Stimulated activated CD4-positive, alpha-beta T cell treated with anti-CD3 and anti-CD28 coated beads, Interleukin-1b, Interleukin-23, amount 100 ng/mL, for 48 hours (primary cell): ENCODE measurements at places on chromosomes 5 and 9.
A peak's percentile ranks its signal among the peaks of the same experiment; 100 is the strongest.

GRCh38 chr5:157549954-157550549 lies 25.5 kb downstream of the ADAM19 start:
- no peak for DNase-seq

DNA sequence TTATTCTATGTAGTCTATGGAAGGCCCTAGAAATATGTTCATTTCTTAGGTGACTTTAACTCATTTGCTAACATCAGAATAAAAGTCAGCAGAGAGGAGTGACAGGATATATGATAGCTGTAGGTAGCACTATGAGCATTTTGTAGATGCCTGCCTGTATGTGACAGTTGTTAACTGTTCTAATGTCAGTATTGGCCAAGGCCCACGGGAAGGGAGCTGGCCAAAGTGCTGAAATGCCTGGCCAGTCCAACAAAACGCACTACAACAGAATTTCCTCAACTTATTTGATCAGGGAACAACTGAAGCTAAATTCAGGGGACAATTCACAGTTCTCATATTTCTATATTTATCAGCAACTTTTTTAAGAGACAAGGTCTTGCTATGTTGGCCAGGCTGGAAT lies 20.8 kb downstream of the SV2C start:
- DNase-seq = no peak

GRCh38 chr9:87873607-87874303 lies 8.9 kb upstream of the SPATA31E1 start:
- DNase-seq = no peak

GRCh38 chr5:173490681-173491080 lies 125.8 kb downstream of the BOD1 start:
- no peak for DNase-seq

GRCh38 chr5:112669328-112669963 lies 68.2 kb upstream of the APC start:
- no peak for DNase-seq

DNA sequence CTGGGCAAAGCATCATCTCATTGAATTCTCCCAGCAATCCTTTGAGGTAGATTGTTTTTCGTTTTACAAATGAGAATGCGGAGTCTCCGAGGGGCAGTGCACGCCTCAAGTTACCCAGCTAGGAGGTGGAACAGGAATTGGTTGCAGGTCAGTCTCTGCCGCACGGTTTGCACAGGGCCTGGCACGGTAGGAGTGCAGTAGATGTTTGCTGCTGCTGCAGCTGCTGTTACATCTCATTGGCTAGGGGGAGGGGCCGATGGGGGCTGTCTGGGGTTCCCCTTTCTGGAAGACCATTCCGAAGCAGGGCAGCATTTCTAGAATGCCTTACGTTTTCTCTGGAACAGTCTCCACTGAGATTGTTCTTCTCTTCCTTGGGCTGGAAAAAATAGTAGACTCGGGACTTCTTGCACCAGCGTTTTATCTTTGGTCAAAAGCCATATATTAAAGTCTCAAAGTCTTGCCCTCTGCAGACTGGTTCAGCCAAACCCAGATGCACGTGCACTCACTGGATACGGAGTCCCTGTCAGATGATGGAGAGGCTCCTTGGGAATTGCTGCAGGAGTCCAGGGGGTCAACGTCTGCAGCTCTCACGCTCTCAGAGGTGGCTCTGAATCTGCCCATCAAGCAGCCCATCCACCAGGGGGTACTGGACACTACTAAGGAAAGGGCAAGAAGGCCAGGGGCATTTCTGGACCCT lies 1.2 kb downstream of the USP20 start:
- peak; percentile 44 for DNase-seq

GRCh38 chr5:149559706-149560105 lies 8.5 kb upstream of the CSNK1A1 start:
- DNase-seq = no peak

DNA sequence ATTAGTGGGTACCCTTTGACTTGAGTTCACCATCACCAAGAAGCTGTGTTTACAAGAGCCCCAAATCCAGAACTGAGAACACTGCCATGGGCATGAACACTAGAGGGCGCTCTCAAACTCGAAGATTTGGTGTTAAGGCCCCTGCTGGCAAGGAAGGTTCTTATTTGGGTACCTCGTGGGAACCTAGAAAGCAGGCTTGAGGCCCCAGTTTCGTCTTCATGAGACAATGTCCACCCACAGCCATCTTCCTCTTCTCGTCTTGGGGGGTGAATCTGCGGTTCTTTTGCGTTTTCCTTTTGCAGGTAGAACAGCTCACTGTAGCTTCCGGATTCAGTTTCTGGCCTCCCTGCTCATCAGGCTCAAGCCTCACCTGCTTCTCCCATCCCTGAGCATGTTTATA lies 184.0 kb downstream of the SEMA5A start:
- peak; percentile 22 for DNase-seq

DNA sequence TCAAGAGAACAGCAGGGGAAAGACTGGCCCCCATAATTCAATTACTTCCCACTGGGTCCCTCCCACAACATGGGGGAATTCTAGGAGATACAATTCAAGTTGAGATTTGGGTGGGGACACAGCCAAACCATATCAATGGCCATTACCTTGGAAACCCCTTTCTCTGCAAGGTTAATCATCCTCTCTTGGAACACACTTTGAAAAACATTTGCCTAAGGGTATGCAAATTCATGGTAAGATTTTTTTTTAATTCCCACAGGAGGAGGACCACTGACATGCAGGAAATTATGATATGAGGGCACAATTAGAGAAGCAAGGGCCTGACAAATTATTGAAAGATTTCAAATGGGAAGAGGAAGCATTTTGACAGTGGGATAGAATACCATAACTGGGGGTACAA lies 61.7 kb upstream of the NIPAL4 start:
- no peak for DNase-seq

- DNase-seq = no peak
These were observed 18.2 kb upstream of the TYRP1 start for GRCh38 chr9:12674961-12675360.

- DNase-seq = no peak
These were observed 43.9 kb upstream of the CEP72 start for GRCh38 chr5:568061-568781.

DNA sequence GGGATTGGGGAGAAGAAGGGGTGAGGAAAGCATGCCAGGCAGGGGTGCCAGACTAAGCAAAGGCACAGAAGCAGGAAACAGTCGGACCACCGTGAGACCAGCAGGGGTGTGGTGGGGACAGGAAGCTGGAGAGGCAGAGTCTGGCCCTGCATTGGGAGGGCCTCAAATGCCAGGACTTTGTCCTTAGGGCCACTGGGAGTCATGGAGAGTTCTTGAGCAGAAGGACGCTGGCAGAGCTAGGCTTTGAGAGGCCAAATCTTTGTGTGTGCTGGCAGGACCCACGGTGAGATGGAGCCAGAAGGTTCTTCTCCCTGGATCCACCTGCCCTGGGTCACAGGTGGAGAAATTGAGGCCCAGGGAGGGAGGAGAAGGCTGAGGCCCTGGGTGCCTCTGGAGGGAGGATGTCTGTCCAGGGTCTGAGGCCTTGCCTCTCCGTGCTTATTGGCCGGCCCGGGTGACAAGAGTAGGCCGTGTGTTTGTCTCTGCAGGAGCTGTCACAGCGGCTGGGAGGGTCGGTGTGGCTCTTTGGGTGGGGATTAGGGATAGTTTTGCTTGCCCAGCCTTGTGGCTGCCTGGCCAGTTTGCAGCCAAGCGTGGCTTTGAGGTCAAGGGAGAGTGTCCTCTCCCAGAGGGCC lies 1.8 kb upstream of the ENG start:
- no peak for DNase-seq

- no peak for DNase-seq
These were observed 21.2 kb downstream of the MAST4 start for GRCh38 chr5:66617226-66617861.

DNA sequence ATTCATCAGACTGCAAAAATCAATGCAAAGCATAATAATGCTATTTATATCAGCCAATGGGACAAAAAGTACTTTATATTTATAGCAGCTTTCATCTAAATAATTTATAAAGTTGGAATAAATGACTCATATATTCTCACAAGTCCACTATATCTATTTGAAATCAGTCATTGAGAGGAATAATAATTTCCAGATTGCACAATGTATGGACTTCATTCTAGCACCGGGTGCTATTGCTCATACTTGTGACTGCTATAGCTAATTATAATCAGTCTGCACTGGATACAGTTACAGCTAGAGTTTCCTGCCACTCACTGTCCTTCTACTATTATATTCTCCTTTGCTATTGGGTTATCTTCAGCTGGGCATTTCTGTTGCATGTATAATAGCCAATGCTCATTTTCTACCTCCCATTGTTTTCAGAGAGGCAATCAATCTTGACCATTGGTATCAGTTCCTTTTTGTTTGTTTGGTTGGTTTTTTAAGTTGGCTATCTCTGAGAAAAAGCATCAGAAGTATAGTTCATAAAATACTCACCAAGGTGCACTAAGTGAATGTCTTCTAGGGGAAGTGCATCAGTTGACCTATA lies 1.9 kb downstream of the CDH18 start:
- no peak for DNase-seq

DNA sequence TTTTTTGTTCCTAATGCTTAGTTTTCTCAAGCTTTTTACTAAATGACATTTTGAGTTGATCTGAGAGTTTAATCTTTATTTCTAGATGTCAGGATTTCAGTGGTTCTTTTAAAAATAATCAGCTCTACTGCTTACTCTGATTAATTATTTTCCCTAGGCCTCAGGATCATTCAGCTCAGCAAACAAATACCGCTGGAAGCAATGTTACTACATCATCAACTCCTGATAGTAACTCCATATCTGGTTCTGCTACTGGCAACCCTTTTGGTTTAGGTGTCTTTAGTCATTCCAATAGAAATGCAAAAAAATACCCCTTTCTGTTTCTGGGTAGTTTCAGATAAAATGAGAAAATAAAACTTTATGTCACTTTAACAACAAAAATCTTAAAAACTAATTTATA lies 5.6 kb upstream of the IDNK start:
- DNase-seq = no peak

- DNase-seq = no peak
These were observed 3.7 kb upstream of the SCGB3A1 start for GRCh38 chr5:180595046-180595379.

GRCh38 chr5:158487156-158487555 lies 612.6 kb downstream of the EBF1 start:
- DNase-seq = no peak
